Smooth muscle cell of bladder (primary cell): ENCODE measurements at places on chromosomes 6 and 20. TPM values are rescaled to one million over a fixed set of nuclear protein-coding genes. Genes with fewer than 3 reads are reported as not detected.

STMND1 gene
- not detected in 2 replicates for total RNA-seq

HDAC2 gene
- 42.8 and 48.6 TPM in 2 replicates for total RNA-seq

DEF6 gene
- total RNA-seq: 0.83 and 1.3 TPM in 2 replicates

SLC26A8 gene
- total RNA-seq: 0.09 and 0.14 TPM in 2 replicates

IPCEF1 gene
- total RNA-seq: 0.09 and 0.43 TPM in 2 replicates

ADGB gene
- not detected in 2 replicates for total RNA-seq

CALHM5 gene
- 8.0 and 8.7 TPM in 2 replicates for total RNA-seq

ZSCAN9 gene
- 7.3 and 8.8 TPM in 2 replicates for total RNA-seq

CRISP3 gene
- not detected in 2 replicates for total RNA-seq

ESR1 gene
- 0.71 and 0.92 TPM in 2 replicates for total RNA-seq

PNPLA1 gene
- under 0.01 TPM in 1 of 2 replicates, not detected in the other for total RNA-seq

ADGRB3 gene
- 0.37 and 0.43 TPM in 2 replicates for total RNA-seq

SYCP2 gene
- 0.37 and 0.57 TPM in 2 replicates for total RNA-seq

CCN6 gene
- total RNA-seq: not detected in 2 replicates

PPP1R18 gene
- total RNA-seq: 36.7 and 43.6 TPM in 2 replicates

NR2E1 gene
- total RNA-seq: not detected in 2 replicates

GPSM3 gene
- 0.74 and 0.85 TPM in 2 replicates for total RNA-seq

CDH4 gene
- 0.18 and 0.71 TPM in 2 replicates for total RNA-seq

CCR6 gene
- not detected in 2 replicates for total RNA-seq

PEDS1 gene
- 16.6 and 22.9 TPM in 2 replicates for total RNA-seq

ARHGAP40 gene
- total RNA-seq: not detected in 2 replicates

RIOK1 gene
- total RNA-seq: 17.9 and 21.1 TPM in 2 replicates

EYA2 gene
- 0.14 and 0.65 TPM in 2 replicates for total RNA-seq

GSTA2 gene
- not detected in 2 replicates for total RNA-seq

PTGIS gene
- 210 and 605 TPM in 2 replicates for total RNA-seq

IRF4 gene
- total RNA-seq: 0.14 and 0.65 TPM in 2 replicates

FOXS1 gene
- 0.09 TPM in 1 of 2 replicates, not detected in the other for total RNA-seq

PTCRA gene
- not detected in 2 replicates for total RNA-seq

CASS4 gene
- 0.09 and 0.14 TPM in 2 replicates for total RNA-seq

TUBB2B gene
- 1.3 and 2.4 TPM in 2 replicates for total RNA-seq

TJAP1 gene
- total RNA-seq: 7.4 and 9.3 TPM in 2 replicates

GRM1 gene
- total RNA-seq: under 0.01 TPM in 2 replicates

IL17F gene
- not detected in 2 replicates for total RNA-seq
